ENCODE measurements at places on chromosomes 1 and 21.
A peak's percentile ranks its signal among the peaks of the same experiment; 100 is the strongest.

DNA sequence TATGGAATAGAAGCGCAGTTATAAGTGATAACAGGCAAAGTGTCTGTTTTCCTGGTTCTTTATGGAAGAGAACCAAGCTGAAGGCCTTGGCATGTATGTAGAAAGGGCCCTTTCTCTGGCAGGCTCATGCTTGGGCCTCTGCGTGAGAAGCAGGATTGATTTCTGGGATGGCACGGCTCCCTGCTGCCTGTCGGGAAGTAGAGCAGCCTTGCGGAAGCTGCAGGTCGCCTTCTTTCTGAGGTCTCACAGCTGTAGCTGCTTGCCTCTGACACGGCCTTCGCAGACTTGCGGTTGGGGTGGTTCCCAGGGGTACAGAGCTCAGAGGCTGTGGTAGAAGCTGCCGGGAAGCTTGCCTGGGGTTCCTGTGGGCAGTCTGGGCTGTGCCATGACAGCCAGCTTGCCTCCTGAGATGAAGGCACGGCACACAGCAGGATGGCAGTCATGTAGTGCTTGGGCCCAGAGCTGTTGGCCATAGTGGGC is 39.4 kb downstream of the TRAPPC10 start:
- peak; percentile 89 for DNase-seq

- DNase-seq: peak; percentile 20
These were observed 315.8 kb upstream of the KAZN start for GRCh38 chr1:14282707-14283106.

GRCh38 chr1:27031235-27032118 is 18.8 kb upstream of the TENT5B start:
- DNase-seq: peak; percentile 58

DNA sequence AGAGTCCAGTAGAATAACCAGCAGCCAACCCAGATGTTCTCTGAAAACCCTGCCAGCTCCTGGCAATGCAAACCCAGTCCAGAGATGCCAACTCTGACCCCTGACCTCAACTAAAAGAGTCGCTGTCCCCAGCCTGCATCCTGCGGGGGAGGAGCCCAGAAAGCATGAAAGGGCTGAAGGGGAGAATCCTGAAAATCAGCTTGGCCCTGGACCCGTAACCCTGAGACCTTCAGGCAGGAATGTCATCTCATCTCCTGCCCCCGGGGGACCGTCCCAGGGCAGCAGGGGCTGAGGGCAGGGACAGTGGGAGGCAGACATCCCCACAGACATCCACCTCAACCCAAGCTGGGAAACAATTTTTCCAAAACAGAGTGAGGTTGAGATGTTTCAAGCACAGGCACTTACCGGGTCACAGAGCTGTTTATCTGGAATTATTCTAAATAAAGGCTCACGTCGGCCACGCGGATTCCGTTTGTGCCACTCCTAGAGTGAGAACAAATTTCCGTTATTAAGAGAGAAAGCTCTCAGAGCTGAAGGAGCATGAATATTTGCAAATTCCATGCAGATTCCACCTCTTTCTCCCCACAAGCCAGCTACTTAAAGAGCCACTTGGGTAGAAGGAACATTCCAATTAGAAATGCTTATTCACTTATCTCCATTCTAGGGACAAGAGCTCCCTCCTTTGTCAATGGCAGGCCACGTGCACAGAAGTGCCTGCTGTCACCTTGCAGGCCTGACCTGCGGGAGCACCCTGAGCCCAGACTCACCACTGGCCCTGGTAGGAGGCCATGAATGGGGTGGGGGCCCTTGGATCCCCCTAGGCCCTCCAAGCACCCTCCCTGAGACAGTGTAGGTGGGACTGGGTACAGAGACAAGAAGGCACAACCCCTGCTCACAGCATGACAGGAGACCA is 240.1 kb downstream of the NPHP4 start:
- DNase-seq: no peak

GRCh38 chr1:55041613-55042012 is 2.3 kb downstream of the PCSK9 start:
- no peak for DNase-seq

GRCh38 chr1:53688381-53689102 is 50.4 kb downstream of the GLIS1 start:
- DNase-seq: no peak

GRCh38 chr1:82646336-82646735 is 845.6 kb downstream of the ADGRL2 start:
- no peak for DNase-seq

GRCh38 chr1:29237852-29238619 is 1.7 kb downstream of the PTPRU start:
- DNase-seq: no peak

GRCh38 chr1:26323382-26323781 is 5.6 kb downstream of the CD52 start:
- DNase-seq: no peak

- DNase-seq: no peak
These were observed 871 bp downstream of the TUFT1 start for GRCh38 chr1:151540982-151541377.

- peak; percentile 13 for DNase-seq
These were observed 482.9 kb downstream of the PTPRU start for GRCh38 chr1:29719253-29719652.

DNA sequence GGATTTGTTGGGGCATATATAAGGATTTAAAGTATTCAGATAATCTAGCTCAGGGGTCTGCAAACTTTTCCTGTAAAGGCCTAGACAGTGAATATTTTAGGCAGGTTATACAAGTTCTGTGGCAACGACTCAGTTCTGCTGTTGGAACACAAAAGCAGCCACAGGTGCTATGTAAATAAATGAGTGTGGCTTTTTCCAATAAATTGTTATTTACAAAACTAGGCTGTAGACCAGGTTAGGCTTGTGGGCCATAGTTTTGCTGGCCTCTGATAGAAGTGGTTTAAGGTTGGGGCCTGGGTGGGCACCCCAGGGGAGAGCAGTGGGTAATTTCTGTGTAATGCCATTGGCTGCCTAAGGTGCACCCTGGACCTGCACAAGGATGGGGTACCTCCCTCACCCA is 16.9 kb upstream of the IGFN1 start:
- no peak for DNase-seq

DNA sequence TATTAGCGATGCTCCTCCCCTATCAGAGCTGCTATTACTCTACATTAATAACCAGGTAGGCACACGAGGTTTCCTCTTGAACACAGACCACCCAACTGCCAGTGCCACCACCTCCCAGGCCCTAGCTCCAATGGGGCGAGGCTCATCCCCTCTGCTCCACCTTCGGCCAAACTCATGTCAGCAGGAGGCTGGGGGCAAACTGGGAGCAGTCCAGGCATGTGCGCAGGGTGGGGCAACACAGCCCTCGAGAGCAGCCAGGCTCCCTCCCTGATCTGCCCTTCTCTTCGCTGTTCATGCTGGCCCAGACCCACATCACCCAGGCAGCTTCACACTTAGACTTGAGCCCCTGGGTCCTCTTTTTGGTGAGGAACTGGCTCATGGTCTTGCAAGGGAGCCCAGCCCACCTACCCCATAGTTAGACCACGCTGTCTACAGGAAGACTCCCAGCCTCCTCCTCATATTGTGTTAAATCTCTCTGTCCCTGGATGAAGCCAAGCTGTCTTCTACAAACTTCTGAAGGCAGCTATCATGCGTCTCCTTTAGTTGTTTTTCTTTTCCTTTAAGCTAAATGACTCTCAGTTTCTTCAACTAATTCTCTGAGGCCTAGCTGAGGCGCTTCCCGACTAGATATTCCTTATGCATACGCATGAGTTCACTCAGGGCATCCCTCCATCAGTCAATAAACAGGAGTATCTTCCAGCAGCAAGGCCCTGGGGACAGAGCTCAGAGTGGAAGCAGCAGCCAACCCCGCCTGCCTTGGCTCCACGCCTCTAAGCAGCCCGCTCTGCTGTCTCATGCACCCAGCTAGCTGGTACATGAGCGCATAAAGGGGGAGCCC is 12.0 kb downstream of the TMEM9 start:
- no peak for DNase-seq

- DNase-seq: peak; percentile 68
These were observed 17.2 kb downstream of the DPYD start for GRCh38 chr1:97903626-97904025.
